B cell (primary cell): ENCODE measurements at places on chromosomes 13 and 19.

GRCh38 chr13:94993616-94994015 is 281.3 kb upstream of the SOX21 start:
- DNase-seq: no peak
- no peak overlapping the region for H3K27ac ChIP-seq
- H3K4me3 ChIP-seq: no peak overlapping the region
- no peaks in the 10 kb centered on the region for H3K27me3 ChIP-seq

DNA sequence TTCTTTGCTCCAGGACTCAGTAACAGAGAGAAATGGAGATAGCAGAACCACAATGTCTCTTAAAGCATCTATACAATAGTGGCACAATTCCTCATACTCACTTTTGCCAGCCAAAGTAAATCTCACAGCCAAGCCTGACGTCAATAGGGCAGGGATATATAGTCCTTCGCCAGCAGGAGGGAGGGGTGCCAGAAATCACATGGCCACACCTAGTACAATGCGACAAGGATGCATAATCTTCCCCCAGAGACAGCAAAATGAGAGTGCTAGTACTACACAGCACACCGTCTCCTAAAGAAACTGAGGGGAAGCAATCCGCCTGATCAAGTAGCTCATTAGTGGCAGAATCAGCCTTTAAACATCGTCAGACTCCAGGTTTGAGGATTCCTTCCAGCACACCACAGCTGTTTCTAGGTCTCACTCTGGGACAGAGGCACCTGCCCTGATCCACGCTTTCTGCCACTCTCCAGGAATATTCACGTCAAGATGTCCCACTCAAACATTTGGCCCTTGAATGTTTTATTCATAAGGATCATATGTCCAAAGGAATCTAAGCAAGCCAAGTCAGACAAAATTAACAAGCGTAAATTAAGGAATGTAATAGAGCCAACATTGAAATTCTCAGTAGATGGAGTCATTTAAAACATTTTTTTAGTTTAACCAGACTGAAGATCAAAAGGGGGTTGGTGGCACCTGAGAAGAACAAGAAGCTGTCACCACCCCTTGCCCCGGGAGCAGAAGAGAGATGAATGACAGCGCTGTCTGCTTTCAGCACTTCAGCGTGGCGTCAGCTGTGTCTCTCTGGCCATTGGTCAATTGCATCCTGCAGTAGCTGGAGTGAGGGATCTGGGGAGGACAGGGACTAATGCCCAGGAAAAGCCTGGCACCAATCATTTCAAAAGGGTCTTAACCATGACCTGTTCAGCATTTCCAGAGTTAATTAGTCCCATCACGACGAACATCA is 63.5 kb upstream of the SERP2 start:
- no peaks in the 10 kb centered on the region for H3K4me1 ChIP-seq
- H3K27me3 ChIP-seq: no peaks in the 10 kb centered on the region
- H3K4me3 ChIP-seq: no peak overlapping the region

DNA sequence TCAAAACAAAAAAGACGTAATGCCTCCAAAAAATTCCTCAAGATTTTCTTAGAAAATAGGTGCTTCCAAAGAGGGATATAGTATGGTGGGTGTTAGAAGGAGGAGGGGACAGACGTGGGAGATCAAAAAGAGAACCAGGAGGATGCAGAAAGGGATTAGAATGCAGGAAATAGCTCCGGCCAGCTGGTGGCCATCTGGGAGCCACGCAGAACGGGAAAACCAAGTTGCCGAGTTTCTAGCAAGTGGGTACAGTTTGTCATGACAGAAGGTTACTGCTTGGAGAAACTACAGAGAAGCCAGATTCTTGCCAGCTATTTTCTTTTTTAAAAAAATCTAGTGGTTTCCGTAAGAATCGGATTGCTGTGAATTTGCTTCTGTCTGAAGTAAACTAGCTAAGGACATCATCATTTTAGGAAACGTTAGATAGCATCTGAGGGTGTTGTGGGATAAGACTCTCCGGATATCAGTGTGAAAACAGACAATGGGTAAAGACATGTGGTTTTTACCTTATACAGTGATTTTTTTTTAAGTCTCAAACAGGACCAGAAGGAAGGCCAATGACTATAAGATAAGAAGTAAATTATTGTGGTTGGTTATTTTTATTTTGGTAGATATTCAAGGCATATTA is 104.9 kb downstream of the HSPH1 start:
- no peaks in the 10 kb centered on the region for H3K36me3 ChIP-seq
- H3K4me3 ChIP-seq: no peak overlapping the region
- peaks cover 2% of the 10 kb centered on the region for H3K27me3 ChIP-seq
- H3K27ac ChIP-seq: no peak overlapping the region

DNA sequence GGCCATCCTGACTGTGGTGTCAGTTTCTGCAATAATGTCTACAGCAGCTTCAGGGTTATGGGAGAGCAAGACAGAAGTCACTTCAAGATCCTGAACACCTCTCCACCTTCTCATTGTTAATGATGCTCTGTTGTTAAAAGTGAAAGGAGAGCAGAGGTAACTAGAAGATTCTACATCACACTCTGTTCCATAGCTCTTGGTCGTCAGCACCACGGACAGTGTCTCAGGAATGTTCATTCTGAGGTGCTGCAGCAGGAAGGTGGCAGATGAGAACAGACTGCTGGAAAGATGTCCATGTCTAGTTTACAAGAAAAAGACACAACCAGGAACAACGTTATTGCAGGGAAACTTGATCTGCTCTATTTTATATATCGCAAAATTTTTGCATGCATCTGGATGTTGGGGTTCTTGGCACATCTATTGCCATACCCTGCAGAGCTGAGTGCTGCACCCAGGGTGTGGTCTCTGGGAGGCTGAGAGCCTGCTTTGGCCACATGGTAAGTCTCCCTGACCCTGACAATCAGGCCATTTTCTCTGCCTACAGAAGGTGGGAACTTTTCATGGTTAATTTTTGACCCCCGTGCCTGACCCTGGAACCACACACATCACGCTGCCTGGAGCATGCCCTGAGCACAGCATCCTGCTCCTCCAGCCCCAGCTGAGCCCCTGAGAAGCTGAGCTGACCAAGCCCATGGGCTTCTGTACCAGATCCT is 12.7 kb downstream of the CEACAM21 start:
- no peaks in the 10 kb centered on the region for H3K4me1 ChIP-seq
- H3K36me3 ChIP-seq: no peaks in the 10 kb centered on the region
- no peak overlapping the region for H3K4me3 ChIP-seq
- H3K27me3 ChIP-seq: no peaks in the 10 kb centered on the region

DNA sequence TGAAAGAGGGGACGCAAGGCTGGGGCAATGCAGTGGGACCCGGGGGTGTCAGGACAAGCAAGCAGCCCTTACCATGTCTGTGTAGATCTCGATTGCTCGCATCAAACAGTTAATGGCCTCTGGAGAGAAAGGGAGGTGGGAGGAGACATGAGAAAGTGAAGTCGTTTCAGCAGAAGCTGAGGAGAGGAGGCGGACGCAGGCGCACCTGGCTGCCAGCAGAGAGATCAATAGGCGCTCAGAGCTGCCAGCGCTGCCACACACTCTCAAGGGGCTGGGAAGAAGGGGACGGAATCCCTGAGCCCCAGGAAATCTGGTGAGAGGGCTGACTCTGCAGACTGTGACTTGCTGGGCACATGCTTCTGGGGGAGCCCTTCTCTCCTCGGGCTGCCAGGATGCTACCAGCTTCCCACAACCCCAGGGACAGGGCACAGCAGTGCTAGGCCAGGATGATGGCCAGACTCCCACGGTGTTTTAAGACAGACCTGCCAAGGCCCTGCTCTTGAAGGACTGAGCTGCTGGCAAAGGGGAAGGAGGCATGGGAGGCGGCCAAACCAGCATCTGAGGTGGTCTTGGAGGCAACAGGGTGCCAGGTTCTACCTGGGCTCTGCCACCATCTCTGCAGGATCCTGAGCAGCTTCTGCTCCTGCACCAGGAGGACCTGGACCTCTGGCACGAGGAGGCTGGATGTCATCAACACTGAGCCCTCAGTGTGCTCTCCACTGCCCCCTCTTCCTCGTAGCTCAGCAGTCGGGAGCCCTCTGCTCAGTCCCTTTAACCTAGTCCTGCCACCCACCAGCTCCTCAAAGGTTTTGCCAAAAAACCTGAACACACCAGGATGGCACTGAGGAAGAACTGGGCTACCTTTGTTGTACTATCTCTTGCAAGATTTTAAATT is 11.7 kb upstream of the KPTN start:
- no peak for DNase-seq
- no peak overlapping the region for H3K4me3 ChIP-seq
- no peaks in the 10 kb centered on the region for H3K4me1 ChIP-seq
- H3K27me3 ChIP-seq: no peaks in the 10 kb centered on the region

GRCh38 chr13:113969311-113969972 is 4.4 kb downstream of the C13orf46 start:
- no peak overlapping the region for H3K4me3 ChIP-seq
- no peak for DNase-seq
- H3K4me1 ChIP-seq: no peaks in the 10 kb centered on the region
- H3K27me3 ChIP-seq: no peaks in the 10 kb centered on the region
- peaks cover 8% of the 10 kb centered on the region for H3K36me3 ChIP-seq
